Inflammatory macrophage (primary cell): ENCODE measurements at places on chromosomes 5 and 9.
A peak's percentile ranks its signal among the peaks of the same experiment; 100 is the strongest.

DNA sequence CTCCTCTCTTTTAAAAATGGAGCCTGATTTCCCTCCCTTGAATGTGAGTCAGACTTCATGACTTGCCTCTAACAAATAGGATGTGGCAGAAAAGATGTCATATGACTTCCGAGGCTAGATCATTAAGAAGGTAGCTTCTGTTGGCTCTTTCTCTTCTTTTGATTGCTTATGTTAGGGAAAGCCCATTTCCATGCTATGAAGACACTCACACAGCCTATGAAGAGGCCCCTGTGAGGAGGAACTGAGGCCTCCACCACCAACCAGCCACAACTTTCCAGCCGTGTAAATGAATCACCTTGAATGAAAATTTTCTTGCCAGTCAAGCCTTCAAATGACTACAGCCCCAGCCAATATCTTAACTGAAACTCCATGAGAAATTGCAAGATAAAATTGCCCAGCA lies 413.4 kb downstream of the TMEM38B start:
- DNase-seq: no peak

DNA sequence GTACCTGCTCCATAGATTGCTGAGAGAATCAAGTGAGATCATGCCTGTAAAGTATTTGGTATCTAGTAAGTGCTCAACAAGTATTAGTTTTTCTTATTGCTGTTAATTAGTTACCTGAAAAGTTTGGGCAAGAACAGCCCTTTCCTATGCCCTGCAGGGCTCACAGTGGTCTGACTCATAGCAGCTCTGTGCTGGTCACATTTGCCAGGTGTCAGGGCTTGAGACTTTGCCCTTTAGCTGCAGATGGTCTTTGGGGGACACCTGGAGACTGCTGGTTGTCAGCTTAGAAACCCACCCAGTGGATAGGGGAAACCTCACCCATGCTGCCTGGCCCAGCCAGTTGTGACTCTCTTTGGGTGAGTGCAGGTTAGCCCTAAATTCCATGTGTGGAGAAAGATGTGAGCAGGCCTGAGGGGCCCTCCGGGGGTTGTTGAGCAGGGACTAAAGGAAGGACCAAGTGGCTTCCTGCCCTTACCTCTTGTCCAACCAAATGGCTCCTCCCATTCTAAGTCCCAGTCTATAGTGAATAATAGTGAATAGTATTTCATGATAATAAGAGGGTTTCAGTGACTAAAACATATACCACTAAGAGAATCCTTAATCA lies 9.0 kb downstream of the COL27A1 start:
- no peak for DNase-seq

DNA sequence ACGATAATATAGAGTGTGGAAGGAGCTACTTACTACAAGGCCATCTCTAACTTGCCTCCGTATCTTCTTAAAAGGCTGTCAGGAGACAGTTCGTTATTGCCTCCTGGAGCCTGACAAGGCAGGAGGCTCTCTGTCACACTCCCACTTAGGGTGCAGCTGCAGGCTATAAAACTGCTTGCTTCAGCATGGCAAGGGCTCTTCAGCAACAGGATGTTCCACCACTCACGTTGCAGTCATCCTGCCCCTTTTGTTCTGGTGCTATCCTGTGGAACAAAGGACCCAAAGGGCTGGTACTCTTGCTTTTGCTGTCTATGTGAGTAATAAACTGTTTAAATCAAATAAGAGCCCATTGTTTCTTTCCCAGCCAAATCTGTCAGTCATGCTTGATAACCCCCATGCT lies 508.9 kb downstream of the NTRK2 start:
- no peak for DNase-seq

- DNase-seq: no peak
Observed at GRCh38 chr5:104733063-104733669, 1170.6 kb upstream of the NUDT12 start.

GRCh38 chr5:68884144-68884754 lies 209.6 kb upstream of the SLC30A5 start:
- DNase-seq: no peak

- peak; percentile 54 for DNase-seq
Observed at GRCh38 chr9:93223260-93224180, 39.6 kb downstream of the WNK2 start.

GRCh38 chr5:84382363-84383295 lies 2.1 kb downstream of the EDIL3 start:
- peak; percentile 11 for DNase-seq

- DNase-seq: no peak
Observed at GRCh38 chr5:333945-334344, 12.4 kb downstream of the AHRR start.

DNA sequence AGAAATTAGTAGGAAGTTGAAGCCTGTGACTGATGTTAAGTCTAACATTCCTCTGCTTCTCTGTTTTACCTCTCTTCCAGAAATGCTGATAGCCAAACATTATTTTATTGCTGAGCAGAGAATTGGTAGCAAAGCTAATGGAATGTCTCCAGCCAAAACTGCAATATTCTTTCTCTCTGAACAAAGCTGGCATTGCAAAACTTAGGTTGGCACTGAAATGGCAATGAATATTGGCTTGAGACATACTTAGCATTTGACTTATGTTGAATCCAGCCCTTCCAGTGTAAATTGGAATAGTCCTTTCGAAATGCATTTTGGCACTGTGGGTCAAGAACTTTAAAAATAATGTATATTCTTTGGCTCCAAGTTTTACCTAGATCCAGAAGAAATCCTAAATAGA lies 21.1 kb downstream of the FAF2 start:
- no peak for DNase-seq

DNA sequence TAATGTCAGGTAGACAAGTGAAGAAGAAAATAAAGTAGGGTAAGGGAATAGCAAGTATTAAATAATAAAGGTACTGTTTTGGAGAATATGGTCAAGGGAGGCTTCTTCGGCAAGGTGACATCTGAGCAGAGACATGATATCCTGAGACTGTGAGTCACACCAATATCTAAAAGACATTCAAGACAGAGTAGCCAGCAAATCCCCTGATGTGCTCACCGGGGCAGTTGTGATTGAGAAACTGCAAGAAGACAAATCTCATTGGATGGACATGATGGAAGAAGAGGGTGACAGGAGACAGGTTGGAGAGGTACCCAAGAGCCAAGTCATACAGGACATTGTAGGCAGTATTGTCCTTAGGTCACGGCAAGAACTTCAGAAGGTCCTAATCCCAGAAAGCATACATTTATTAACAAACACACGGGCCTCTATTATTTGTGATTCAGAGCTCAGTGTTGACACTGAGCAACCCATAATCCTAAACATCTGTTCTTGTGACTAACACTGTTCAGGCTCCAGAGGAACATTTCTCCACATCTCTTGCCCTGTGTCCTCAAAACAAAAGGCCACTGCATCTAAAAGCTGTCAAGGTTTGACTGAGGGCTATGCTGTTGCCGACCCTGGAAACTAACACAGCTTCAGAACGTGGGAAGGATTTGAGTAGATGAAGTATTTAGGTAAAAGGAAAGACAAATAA lies 258.7 kb upstream of the CLINT1 start:
- no peak for DNase-seq

- no peak for DNase-seq
Observed at GRCh38 chr5:126982926-126983873, 47.2 kb downstream of the MARCHF3 start.

DNA sequence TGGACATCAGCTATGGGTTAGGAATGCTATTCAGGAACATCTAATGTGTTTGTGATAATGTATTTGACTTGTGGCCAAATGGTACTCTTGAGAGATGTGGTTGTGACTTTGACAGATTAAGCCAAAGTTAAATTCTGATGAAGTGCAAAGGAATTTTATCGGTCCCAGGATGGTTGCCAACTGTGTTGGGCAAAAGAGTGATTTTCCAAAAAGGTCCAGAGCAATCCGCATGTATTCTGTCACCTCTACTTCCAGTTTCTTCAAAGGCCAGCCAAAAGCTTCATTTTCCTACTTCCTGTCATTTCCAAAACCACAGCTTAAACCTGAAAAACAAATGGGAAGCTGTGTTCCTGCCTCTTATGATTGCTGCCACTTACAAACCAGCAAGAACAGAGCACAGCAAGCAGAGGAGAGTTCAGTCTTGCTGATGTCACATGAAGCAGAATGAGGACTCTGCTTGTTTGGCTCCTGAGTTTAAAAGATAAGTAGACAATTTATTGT lies 59.8 kb downstream of the MARCHF3 start:
- DNase-seq: peak; percentile 40

DNA sequence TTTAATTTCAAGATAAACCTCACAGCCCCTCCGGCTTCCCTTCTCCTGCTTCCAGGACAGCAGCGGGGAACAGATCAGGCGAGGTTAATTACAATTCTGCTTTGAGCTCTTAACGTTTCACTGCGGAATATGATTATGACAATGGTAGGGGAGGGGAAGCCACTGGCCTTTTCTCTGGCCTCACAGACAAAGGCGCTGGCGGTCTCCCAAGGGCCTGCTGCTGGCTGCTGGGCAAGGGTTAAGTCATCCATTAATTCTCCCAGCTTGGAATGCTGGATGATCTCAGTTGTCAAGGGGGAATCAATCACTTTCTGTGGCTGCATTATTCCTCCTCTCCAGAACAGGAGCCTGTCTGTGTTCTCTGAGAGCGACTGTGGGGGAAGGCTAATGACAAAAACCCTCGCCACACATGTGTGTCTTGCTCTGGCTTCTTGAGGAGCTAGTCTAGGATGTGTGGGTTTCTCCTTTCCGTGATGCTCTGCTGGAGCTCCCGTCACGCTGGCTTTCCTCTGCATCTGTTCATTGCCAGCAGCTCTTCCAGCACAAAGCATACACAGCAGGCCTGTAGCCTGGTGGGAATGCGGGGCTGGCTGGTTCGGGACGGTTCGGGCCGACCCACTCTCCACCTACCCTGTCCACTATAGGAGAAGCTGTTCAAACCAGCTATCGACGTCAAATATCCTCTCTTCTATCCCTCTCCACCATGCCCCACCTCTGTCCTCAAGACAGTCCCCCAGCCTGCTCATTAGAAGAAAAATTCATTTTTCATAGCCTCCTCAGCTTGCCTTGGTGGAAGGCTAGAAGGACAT lies 82.8 kb downstream of the DCP2 start:
- DNase-seq: no peak

GRCh38 chr9:87119328-87119881 lies 172.1 kb upstream of the GAS1 start:
- no peak for DNase-seq

- no peak for DNase-seq
Observed at GRCh38 chr9:97562542-97562941, 61.1 kb downstream of the TMOD1 start.

GRCh38 chr5:115840873-115841272 lies 492 bp downstream of the ATG12 start:
- DNase-seq: no peak

DNA sequence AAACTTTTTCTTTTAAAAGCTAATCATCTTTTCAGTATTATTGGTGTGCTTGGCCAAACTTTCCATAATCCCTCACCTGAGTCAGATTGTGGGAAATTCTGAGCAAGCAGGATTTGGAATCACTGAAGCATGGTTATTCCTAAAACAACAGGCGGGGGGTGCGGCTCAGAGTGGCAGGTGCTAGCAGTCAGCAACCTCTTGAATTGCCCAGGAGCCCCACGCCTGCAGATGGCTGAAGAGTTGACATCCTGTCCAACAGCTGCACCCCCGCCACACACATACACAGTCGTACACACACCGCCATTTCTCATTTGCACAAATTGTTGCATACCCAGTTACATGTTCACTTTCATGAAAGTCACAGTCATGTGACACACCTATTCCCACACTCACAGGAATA lies 96.6 kb downstream of the LHX2 start:
- no peak for DNase-seq

DNA sequence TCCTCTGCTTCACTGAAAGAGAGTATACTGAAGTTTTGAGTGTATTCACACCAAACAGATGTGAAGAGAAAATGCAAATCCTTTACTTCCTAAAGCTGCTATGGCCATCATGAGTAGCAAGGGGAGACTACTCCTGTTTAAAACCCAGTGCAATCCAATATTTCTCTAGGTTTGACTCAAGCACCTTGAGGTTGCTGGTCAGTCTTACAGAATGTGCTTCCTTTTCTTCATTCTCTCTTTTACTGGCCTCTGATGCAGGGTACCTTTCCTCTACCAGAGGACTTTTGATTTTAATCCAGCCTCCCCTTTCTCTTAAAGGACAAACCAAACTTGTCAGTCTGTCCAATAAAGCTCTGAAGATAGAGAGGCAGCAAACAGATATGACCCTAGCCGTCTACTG lies 98.1 kb upstream of the TLE4 start:
- no peak for DNase-seq

- DNase-seq: no peak
Observed at GRCh38 chr5:45643056-45643455, 53.1 kb downstream of the HCN1 start.

- no peak for DNase-seq
Observed at GRCh38 chr5:115785381-115786065, 30.9 kb downstream of the CDO1 start.

DNA sequence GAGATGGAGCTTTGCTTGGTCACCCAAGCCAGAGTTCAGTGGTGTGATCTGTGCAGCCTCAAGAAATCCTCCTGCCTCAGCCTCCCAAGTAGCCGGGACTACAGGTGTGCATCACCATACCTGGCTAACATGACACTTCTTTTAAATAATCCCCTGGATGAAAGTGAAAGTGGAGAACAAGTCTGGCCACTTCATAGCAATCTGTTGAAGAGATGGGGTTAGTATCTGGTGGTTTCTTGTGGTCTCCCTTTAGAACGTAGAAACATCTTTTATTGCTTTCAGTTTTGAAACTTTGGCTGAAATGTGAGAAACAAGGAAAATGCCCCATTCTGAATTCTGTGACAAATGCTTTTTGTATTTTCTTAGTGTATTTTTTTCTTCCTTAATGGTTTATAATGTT lies 452.5 kb upstream of the RIOK2 start:
- DNase-seq: no peak

- DNase-seq: no peak
Observed at GRCh38 chr5:169081000-169081724, 219.8 kb downstream of the SLIT3 start.

- DNase-seq: no peak
Observed at GRCh38 chr9:105466898-105467455, 19.1 kb downstream of the FSD1L start.

- no peak for DNase-seq
Observed at GRCh38 chr5:145960166-145960565, 23.8 kb downstream of the SH3RF2 start.

DNA sequence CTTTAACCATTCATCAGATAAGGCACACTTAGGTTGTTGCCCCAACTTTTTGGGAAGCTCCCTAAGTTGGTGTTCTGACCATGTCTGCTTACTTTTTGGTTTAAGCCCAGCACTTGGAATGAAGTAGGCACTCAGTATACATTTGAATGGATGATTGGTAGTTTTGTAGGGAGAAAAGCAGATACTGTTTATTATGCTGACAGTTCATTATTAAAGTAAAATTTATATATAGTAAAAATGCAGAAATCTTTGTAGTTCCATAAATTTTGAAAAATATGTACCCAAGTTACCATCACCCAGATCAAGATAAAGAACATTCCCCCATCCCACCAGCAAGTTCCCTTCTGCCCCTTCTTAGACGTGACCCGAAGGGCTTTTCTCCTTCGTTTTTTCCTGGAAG lies 35.4 kb downstream of the PRKACG start:
- DNase-seq: no peak
